ENCODE measurements at places on chromosomes 6 and 20.

DNA sequence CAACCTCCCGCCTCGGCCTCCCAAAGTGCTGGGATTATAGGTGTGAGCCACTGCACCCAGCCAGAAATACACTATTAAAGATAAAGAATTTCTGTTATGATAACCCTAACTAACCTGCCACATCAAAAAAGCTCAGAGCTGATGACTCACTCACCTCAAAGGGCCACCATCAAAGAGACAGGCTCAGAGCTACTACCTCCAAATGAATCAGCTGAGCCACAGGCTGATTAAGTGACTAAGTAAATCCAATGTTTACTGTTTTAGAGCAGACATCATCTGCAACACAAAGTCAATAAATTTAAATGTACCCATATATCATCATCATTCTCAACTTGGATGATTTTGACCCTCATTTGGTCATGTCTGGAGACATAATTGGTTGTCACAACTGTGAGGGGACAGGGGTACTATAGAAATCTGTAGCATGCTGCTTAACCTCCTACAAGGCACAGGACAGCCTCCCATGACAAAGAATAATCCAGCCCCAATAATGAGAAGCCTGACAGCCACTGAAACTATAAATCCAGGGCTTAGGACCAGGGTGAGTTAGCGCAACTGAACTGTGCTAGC, 106.5 kb downstream of the ATP9A start:
- no peak for DNase-seq

- DNase-seq = no peak
These were observed 140.3 kb downstream of the CEP57L1 start for GRCh38 chr6:109235481-109236038.

GRCh38 chr6:41092421-41093140, 19.8 kb downstream of the NFYA start:
- no peak for DNase-seq

DNA sequence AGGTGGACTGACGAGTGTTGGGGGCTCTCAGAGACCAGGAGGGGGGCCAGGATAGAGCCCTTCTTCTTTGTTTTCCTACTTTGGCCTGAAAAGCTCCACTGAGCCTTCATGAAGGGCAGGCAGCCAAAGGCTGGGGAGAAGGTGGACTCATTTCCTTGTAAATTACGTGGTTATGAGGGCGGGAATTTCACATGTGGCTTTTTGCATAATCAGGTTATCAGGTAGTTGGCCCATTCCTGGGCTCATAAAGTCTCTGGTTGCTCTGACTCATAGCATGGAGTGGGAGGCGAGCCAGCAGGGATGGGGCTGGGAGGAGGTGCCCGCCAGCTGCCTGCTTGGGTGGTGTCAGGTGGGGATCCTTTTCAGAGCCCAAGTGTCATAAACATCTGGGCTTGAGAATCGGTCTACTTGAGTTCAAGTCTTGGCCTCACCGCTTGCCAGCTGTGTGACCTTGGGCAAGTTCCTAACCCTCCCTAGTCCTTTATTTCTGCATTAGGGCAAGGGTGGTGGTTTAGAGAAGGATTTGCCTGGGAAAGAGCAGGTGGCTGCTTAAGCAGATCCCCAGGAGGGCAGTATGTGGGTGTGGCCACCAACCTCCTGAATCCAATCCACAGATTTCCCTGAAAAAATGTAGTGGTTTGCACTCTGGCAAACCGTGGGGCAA, 26.5 kb upstream of the RNF24 start:
- DNase-seq = no peak

- DNase-seq = no peak
These were observed 53.7 kb downstream of the KLHL31 start for GRCh38 chr6:53611889-53612288.

DNA sequence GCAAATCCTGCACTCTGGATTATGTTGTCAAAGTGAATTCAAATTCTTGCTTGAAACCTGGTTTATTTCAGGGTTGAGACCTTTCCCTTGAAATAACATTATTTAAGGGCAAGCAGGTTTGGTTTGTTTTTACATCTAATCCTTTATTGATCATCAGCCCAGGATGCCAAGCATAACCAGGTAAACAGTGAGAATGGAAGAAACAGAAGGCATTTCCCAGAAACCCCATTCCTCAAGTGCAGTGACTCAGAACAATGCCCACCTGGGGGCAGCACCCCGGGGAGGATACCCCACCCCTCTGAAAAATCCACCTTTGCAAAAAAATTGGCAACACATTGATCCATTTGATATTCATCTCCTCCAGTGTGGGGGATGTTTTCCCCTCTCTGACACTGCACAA, 32.5 kb downstream of the POFUT1 start:
- no peak for DNase-seq

GRCh38 chr20:63367446-63368055, 6.4 kb upstream of the CHRNA4 start:
- DNase-seq = no peak
